Activated CD4-positive, alpha-beta T cell treated with anti-CD3 and anti-CD28 coated beads, Interleukin-2, amount 50 U/mL, for 48 hours (primary cell): ENCODE measurements at places on chromosomes 2 and 18.

DNA sequence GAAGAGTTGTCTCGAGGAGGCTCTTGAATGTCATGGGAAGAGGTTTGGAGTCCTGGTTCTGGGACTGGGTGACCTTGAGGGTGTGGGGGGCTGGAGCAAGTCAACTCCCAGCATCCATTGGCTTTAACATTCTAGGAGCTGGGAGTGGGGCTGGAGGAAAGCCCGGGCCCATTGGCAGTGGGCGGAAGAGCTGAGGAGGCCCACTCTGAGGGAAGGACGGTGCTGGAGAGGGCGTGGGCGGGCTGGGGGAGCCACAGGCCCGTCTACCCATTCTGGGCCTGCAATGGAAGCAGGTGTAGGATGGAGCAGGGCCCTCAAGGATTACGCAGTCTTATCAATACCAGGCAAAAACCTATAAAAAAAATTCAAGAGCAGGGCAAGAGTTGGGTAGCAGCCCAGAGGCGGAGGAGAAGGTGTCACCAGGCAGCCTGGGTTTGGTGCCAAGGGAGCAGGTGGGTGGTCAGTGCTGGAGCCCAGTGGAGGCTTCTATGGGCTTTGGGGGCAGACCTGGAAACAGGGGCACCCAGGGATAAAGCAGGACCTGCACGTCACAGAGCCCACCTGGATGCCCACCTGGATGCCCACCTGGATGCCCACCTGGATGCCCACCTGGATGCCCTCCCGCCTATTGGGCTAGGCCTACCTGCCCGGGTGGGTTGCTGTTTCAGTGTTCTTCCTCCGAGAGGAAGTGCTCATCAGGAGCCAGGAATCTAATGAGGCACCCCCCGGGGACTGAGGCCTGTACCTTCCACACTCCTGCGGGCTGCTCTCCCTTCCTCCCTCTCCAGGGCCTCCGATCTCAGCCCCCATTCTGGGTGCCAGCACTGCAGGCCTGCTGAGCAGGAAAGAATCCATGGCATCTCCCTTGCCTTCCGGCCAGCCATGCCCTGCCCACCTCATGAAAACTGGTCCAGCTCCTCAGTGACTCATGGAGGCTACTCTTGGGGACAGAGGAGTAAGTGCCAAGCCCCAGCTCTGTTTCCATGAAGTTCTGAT, 71.3 kb downstream of the CTIF start:
- no peak for DNase-seq

GRCh38 chr2:11559786-11560155, 25.9 kb downstream of the GREB1 start:
- no peak for DNase-seq

GRCh38 chr2:158997037-158997790, 28.8 kb downstream of the TANC1 start:
- no peak for DNase-seq

DNA sequence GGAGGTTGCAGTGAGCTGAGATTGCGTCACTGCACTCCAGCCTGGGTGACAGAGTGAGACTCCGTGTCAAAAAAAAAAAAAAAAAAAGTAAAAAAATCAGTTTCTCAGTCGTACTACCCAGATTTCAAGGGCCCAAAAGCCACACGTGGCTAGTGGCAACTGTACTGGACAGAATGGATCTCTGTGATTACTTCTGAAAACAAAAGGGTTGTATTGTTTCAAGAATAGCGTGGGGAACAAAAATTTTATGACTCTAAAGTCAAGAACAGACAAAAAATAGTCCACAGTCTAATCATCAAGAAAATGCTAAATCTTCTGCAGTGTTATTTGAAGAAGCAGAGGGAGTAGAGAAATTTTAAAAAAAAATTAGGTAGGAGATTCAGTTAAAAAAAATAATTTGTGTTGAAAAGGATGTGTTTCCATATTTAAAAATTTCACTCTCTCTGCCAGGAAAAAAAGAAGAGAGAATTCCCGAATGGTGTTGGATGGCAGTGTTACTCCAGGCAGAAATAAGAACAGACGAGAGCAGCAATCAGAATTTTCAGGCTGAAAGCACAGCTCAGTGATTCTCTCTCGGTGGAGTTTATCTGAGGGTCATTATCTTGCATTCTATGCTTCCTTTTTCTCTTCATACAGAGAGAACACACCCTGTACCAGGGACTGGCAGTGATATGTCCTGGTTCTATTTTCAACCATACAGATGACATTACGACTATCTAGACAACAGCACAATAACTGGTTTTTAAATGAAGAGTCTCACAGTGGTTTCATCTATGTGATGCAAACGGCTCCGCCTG, 61.8 kb downstream of the CABYR start:
- DNase-seq: no peak

GRCh38 chr2:192307530-192307929, 112.8 kb upstream of the TMEFF2 start:
- no peak for DNase-seq

- no peak for DNase-seq
Observed at GRCh38 chr2:163755366-163755765, 19.6 kb upstream of the FIGN start.

GRCh38 chr2:134490559-134490958, 228.2 kb downstream of the TMEM163 start:
- no peak for DNase-seq

GRCh38 chr2:31957354-31958139, 53.3 kb downstream of the MEMO1 start:
- no peak for DNase-seq

- no peak for DNase-seq
Observed at GRCh38 chr2:70684846-70685622, 83.0 kb downstream of the ADD2 start.

GRCh38 chr18:35590935-35591334, 9.4 kb downstream of the GALNT1 start:
- no peak for DNase-seq

DNA sequence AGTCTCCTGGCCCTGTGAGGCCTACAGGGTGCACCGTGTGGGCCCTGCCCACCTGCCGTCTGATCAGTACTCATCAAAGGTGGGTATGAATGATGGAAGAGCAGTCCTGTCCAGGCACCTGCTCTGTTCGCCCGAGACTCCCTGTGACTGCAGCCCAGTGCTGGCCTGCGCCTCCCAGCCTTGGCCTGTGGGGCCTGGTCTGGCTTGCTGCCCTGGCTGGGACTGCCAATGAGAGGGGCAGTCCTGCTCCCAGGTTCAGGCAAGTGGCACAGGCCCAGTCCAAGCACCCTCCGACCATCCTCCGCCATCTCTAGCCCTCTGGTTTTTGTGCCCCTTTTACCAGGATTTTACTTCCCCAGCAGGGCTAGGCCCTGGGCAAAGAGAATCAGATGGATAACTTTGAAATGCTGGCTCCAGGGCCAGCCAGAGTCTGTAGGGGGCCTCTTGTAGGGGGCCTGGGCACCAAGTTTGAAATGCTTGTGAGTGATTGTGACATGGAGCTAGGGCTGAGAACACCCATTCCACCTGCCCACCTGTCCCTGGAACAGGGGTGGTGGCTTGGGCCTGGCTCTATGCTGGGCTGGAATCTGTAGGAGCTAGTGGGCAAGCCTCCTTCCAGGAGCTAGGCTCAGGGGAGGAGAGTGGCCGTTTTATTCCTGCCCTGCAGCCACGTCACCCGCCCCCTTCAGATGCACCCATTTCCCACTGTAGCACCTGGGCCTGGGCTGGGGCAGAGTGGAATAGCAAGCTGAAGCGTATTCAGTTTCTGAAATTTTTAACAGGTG, 8.7 kb upstream of the HS6ST1 start:
- no peak for DNase-seq

DNA sequence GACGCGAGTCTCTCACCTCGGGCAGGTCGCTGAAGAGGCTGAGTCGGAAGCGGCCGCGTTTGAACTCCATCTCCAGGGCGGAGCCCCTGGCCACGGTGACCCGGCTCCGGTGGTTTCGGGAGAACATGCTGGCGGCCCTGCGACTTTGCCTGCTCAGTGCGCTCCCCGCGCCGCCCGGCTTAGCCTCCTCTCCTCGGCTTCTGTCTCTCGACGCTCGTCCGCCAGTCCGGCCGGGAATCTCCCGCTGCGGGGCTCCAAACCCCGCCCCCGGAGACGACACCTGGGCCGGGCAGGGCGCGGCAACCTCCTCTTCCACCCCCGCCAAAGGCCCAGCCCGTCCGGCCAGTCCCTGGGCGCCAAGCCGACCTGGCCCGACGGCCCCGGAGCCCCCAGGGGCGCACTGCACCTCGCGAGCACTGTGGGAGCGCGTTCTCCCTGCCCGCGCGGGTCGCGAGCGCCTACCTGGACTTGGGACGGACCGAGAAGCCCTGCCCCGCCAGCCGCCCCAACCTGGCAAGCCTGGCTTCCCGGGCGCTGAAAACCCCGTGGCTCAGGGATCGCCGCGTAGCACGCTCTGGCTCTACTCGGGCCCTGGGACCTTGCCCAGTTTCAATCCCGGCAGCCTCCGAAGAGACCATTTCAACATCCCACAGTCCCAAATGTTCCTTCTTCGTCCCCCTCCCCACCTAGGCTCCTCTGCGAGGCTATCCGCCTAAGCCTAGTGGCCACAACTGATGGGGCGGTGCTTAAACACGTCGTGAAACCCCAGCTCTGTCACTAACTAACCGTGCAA, at the start of gene RTKN:
TSS of gene RTKN (minus strand) at position 248 of the 793 bp plus-strand sequence. CDS start at position 127, 121 bp downstream.
- DNase-seq: peak; percentile 40

- no peak for DNase-seq
Observed at GRCh38 chr18:33835419-33835818, 257.4 kb downstream of the ASXL3 start.

GRCh38 chr2:215548714-215549113, 112.8 kb upstream of the FN1 start:
- no peak for DNase-seq

DNA sequence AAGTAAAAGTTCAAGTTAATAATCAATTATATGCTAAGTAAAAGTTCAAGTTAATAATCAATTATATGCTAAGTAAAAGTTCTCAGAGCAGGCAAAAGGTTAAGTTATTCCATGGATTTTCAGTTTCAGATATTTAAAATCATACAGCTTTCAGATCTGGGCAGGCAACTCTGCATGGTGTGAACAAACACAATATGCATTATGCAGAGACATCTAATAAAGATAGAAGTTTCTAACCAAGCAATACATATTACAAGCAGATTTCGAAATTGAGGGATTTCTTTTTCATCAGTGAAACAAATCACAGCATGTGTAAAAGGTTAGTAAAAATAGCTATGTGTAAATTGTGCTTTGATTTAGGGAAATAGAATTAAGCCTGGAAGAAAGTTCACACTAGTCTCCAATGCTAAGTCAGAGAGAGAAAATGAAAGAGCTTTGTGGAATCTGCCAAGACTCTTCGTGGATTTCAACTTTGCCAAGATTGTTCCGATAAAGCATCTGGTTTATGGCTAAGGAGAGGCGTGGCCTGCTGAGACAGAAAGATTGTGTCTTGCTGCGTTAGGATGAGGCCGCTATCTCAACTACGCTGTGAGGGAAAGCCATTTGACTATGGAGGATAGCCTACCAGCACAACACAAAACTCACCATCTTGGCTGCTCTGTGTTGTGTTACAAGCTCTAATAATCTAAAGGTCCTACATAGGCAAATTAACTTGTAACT, 60.1 kb upstream of the SLC16A14 start:
- no peak for DNase-seq

DNA sequence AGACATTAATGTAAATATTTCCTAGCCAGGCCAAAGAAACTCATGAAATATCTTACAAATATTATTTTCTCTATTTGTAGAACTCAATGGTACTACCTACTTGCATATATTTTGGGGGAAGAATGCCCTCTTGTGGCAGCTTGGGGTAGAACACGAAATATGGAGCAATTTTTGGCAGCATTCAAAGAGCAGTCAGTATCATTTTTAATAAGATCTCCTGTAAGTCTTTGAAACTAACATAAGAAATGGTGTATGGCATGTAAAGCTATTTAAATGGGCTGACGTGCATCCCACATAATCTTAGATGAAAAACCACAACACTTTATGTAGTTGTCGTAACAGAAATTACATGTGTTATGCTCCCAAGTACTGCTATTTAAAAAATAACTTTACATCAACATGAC, 62.3 kb upstream of the CCDC195 start:
- peak; percentile 55 for DNase-seq

- DNase-seq: no peak
Observed at GRCh38 chr2:240310201-240310600, 125.3 kb upstream of the GPC1 start.

DNA sequence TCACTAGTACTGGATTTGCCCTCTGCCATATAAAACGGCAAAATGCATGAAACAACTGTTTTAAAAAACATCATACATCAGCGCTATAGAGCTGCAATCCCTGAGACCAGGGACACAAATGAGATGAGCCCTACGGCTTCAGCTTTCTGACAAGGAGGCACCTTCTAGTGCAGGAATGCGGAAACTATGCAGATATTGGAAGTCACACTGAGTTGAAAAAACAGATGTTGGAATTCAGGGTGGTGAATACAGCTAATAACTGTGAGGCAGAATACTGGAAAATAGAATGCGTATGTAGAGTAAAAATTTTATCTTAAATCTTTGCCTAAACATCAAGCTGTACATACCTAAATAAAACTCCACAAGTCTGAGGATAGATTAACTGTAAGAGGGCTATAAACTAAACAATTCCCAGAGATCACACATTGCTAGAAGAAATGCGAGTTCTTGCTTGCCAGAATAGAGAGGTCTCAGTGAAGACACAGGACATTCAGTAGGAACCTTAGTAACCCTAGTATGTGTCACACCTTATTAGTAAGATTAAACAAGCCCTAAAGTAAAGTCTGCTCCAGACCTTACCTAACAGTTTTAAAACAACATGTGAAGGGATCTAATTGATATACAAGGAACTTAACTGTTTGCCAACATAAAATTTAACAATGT, 541.4 kb upstream of the DDX18 start:
- DNase-seq: no peak

- no peak for DNase-seq
Observed at GRCh38 chr2:113281910-113282746, 3.4 kb upstream of the PAX8 start.

- DNase-seq: no peak
Observed at GRCh38 chr2:219820767-219821166, 193.3 kb downstream of the SLC4A3 start.

- no peak for DNase-seq
Observed at GRCh38 chr2:109261906-109262631, 133.1 kb downstream of the SH3RF3 start.

- no peak for DNase-seq
Observed at GRCh38 chr2:224009605-224010315, 29.3 kb downstream of the SERPINE2 start.
